Heart left ventricle (tissue), 16 donors: ENCODE measurements at places on chromosomes 5 and 9. TPM values are rescaled to one million over a fixed set of nuclear protein-coding genes. Genes with fewer than 3 reads are reported as not detected.

CARTPT gene
- total RNA-seq: not detected

SLC46A2 gene
- total RNA-seq: not detected

CFAP157 gene
- not detected for total RNA-seq

GRCh38 chr9:110755179-110755578 lies 86.6 kb downstream of the MUSK start:
- H3K4me3 ChIP-seq: no peak overlapping the region
- H3K4me1 ChIP-seq: no peaks in the 10 kb centered on the region
- no peaks in the 10 kb centered on the region for H3K27me3 ChIP-seq
- H3K36me3 ChIP-seq: no peaks in the 10 kb centered on the region

GRCh38 chr9:2876726-2877125 lies 32.8 kb upstream of the PUM3 start:
- H3K27ac ChIP-seq: no peak overlapping the region
- H3K4me3 ChIP-seq: no peak overlapping the region
- H3K4me1 ChIP-seq: no peaks in the 10 kb centered on the region
- H3K36me3 ChIP-seq: no peaks in the 10 kb centered on the region
- DNase-seq: no peak

DNA sequence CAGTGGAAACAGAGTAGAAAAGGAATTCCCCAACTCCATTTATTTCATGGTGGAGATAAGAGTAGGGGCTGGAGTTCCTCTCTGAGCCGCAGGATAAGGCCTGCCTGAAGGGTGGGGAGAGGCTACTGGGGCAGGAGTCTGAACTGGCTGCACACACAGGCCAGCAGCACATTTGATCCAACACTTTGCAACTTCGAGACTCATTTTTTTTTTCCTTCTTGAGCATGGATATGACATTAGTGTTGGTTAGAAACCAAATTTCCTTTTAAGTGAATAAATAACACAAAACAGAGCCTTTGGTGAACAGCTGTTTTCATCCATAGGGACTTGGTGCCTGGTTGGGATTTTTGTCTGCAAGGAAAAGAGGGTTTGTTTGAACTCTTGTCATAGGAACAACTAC lies 76.6 kb downstream of the RALGPS1 start:
- H3K4me1 ChIP-seq: peaks cover 18% of the 10 kb centered on the region
- H3K36me3 ChIP-seq: no peaks in the 10 kb centered on the region
- no peak overlapping the region for H3K4me3 ChIP-seq
- peak overlapping the region; percentile 23 for H3K27ac ChIP-seq
- DNase-seq: no peak

GRCh38 chr9:13209498-13209897 lies 70.0 kb downstream of the MPDZ start:
- H3K27ac ChIP-seq: peak overlapping the region; percentile 8
- no peak for DNase-seq
- H3K4me1 ChIP-seq: peaks cover 8% of the 10 kb centered on the region
- H3K27me3 ChIP-seq: no peaks in the 10 kb centered on the region
- H3K36me3 ChIP-seq: peaks cover 51% of the 10 kb centered on the region
- no peak overlapping the region for H3K4me3 ChIP-seq

DNA sequence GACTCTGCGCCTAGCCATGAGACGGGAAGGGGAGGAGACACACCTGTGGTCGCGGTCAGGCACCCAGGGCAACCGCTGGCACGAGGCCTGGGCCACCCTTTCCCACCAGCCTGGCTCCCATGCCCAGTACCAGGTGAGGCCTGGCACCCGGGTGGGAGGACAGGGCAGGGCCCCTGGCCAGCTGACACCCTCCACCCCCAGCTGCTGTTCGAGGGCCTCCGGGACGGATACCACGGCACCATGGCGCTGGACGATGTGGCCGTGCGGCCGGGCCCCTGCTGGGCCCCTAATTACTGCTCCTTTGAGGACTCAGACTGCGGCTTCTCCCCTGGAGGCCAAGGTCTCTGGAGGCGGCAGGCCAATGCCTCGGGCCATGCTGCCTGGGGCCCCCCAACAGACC lies 5.0 kb downstream of the MAMDC4 start:
- H3K36me3 ChIP-seq: peaks cover 17% of the 10 kb centered on the region
- H3K4me1 ChIP-seq: peaks cover 7% of the 10 kb centered on the region
- no peak overlapping the region for H3K4me3 ChIP-seq
- no peaks in the 10 kb centered on the region for H3K27me3 ChIP-seq
- no peak overlapping the region for H3K27ac ChIP-seq

DNA sequence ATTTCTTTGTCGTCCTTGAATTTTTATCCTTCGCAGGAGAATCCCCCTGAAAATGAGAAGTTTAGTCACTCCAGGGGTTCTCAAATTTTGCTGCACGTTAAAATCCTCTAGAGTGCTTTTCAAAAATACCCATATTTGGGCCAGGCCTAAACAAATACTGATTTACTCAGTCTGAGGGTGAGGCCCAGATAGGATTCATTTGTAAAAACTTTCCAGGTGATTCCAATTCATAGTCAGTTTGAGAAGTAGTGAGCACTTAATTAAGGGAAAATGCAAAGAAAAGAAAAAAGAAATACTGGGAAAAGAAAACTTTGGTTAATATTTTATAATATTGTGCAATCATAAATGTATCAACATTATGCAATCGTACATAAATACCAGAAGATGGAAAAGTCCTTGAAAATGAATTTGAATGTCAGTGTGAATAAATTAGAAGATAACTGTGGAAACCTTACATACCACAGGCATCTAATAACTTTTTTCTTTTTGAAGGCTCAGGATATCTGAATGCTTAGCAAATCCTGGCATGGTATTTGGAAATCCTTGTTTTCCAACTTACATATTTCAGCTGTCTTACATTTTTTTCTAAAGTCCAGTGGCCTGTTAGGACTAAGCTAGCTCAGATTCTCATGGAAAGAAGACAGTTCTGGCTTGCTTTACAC lies 116.5 kb upstream of the DAPK1 start:
- no peaks in the 10 kb centered on the region for H3K27me3 ChIP-seq
- H3K4me1 ChIP-seq: no peaks in the 10 kb centered on the region
- H3K27ac ChIP-seq: no peak overlapping the region
- H3K36me3 ChIP-seq: no peaks in the 10 kb centered on the region

DNA sequence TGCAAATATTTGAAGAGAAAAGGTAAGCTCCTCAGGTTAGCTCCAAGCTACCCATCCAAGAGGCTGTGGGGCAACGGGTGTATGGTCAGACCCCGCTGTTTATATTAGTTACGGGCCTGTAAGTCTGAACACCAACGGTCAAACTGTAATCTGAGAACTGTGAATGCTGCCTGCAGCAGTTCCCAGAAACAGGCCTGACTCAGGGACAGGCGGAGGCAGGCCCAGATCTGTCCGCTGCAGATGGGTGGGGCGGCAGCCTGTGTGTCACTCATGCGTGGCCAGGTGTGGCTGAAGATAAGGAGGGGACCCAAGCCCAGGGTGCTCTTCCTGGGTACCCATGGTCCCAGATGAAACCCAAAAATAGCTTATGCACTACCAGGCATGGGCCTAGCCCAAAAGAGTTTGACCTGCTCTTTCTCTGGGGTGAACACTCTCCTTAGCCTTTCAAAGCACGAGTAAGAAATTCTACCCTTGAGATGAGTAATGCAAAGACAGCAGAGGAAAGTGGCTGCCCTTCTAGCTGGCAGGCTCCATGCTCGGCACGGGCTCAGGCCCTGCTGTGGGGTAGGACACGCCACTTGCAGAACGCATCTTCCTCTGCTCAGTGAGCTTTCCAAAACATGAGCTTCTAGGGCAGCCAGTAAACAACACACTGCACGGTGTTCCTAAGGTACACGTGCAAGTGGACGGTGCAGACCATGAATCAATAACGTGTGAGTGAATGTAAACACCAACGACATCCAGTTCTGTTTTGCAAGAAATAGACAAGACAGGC lies 9.1 kb downstream of the UBAC1 start:
- peaks cover 10% of the 10 kb centered on the region for H3K4me1 ChIP-seq
- peaks cover 78% of the 10 kb centered on the region for H3K36me3 ChIP-seq
- H3K27ac ChIP-seq: no peak overlapping the region
- no peak overlapping the region for H3K4me3 ChIP-seq

DNA sequence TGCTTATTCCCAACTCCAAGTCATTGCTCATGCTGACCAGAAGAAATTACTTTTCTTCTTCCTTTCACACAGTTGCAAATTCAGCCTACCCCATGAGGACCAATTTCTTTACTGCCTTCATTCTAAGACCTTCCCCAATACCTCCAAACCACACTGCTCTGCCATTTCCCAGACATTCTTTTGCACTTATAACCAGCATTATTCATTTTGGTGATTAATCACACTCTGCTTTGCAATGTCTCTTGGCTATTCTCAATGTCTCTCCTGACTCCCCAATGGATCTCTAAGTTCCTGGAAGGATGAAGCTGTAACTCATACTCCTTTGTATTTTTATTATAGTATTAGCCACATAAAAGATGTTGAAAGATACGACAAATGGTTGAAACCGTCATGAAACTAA lies 105.7 kb upstream of the RANBP3L start:
- no peak overlapping the region for H3K4me3 ChIP-seq
- H3K27ac ChIP-seq: no peak overlapping the region
- H3K36me3 ChIP-seq: no peaks in the 10 kb centered on the region
- H3K4me1 ChIP-seq: peaks cover 10% of the 10 kb centered on the region
- no peaks in the 10 kb centered on the region for H3K27me3 ChIP-seq

DNA sequence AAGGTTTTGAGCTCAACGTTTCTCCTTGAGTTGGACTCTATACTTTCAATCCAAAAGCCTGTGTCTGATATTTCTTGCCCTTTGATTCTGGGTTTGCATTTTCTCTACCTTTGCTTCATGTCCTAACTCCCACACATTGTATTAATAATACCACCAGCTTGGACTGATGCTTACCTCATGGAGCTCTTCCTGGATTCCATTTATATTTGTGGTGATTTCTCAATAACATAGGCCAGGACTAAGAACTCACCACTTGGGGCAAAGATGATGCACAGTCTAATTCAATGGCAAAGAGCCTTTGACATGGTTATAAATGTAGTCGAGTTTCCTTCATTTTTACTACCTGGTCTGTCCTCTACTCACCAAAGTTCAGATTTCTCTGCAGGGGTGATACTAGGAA lies 27.5 kb upstream of the EFNA5 start:
- no peaks in the 10 kb centered on the region for H3K36me3 ChIP-seq
- no peaks in the 10 kb centered on the region for H3K4me1 ChIP-seq
- H3K27ac ChIP-seq: no peak overlapping the region
- H3K4me3 ChIP-seq: no peak overlapping the region
- H3K27me3 ChIP-seq: no peaks in the 10 kb centered on the region

DNA sequence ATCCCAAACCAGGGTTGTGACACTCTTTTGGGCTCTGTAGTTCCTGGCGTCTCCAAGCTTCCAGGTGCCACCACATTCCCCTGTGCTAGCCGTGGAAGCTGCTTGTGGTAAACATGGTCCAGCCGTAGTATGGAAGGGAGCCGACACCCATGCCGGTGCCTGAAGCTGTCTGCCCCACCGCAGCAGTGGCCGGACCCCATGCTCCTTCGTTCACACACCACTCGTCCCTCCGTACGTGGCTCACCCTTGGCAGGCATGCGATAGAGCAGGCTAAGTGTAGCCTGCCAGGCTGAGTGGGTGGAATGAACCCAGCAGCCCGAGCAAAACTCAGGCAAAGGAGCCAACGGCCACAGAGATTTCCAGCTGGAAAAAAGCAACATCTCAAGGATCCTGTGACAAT lies 2030.4 kb downstream of the EFNA5 start:
- DNase-seq: no peak
- H3K27ac ChIP-seq: no peak overlapping the region
- H3K36me3 ChIP-seq: no peaks in the 10 kb centered on the region
- no peak overlapping the region for H3K4me3 ChIP-seq
- H3K27me3 ChIP-seq: no peaks in the 10 kb centered on the region

GRCh38 chr9:124054582-124055227 lies 43.1 kb downstream of the LHX2 start:
- no peaks in the 10 kb centered on the region for H3K36me3 ChIP-seq
- H3K4me1 ChIP-seq: no peaks in the 10 kb centered on the region
- H3K4me3 ChIP-seq: no peak overlapping the region

GRCh38 chr5:40082313-40082712 lies 597.4 kb upstream of the PTGER4 start:
- H3K27ac ChIP-seq: no peak overlapping the region
- no peaks in the 10 kb centered on the region for H3K27me3 ChIP-seq
- no peak for DNase-seq
- no peaks in the 10 kb centered on the region for H3K36me3 ChIP-seq
- H3K4me1 ChIP-seq: no peaks in the 10 kb centered on the region

- no peaks in the 10 kb centered on the region for H3K27me3 ChIP-seq
- no peak for DNase-seq
- H3K36me3 ChIP-seq: no peaks in the 10 kb centered on the region
- H3K4me3 ChIP-seq: no peak overlapping the region
- peaks cover 9% of the 10 kb centered on the region for H3K4me1 ChIP-seq
- H3K27ac ChIP-seq: no peak overlapping the region
Observed at GRCh38 chr5:158514319-158514985, 585.3 kb downstream of the EBF1 start.

GRCh38 chr5:137407090-137407489 lies 92.0 kb downstream of the SPOCK1 start:
- DNase-seq: no peak
- no peak overlapping the region for H3K27ac ChIP-seq

- H3K36me3 ChIP-seq: peaks cover 29% of the 10 kb centered on the region
- DNase-seq: no peak
- H3K4me1 ChIP-seq: peaks cover 38% of the 10 kb centered on the region
- no peaks in the 10 kb centered on the region for H3K27me3 ChIP-seq
Observed at GRCh38 chr5:151773951-151774350, 2.2 kb downstream of the G3BP1 start.

GRCh38 chr5:27682600-27682999 lies 644.2 kb upstream of the CDH9 start:
- no peak for DNase-seq
- H3K27me3 ChIP-seq: no peaks in the 10 kb centered on the region
- H3K4me3 ChIP-seq: no peak overlapping the region
- H3K36me3 ChIP-seq: no peaks in the 10 kb centered on the region

GRCh38 chr9:68912561-68912960 lies 101.4 kb downstream of the PRKACG start:
- no peak overlapping the region for H3K27ac ChIP-seq
- no peak for DNase-seq
- no peaks in the 10 kb centered on the region for H3K36me3 ChIP-seq

DNA sequence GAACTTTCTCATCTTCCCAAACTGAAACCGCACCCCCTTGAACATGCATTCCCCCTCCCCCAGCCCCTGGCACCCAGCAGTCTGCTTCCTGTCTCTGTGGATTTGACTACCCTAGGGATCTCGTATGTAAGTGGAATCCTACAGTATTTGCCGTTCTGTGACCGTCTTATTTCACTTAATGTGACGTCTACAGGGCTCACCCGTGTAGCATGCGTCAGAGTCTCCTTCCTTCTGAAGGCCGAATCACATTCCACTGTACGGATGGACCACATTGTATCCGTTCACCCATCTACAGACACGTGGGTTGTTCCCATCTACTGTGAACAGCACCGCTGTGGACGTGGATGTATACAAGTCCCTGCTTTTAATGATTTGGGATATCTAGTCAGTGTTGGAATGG lies 4.5 kb downstream of the PRRX2 start:
- no peaks in the 10 kb centered on the region for H3K36me3 ChIP-seq
- no peak overlapping the region for H3K27ac ChIP-seq
- H3K27me3 ChIP-seq: peaks cover 3% of the 10 kb centered on the region

GRCh38 chr9:33840381-33840780 lies 23.4 kb downstream of the UBE2R2 start:
- H3K27ac ChIP-seq: no peak overlapping the region
- no peaks in the 10 kb centered on the region for H3K36me3 ChIP-seq
- H3K4me3 ChIP-seq: no peak overlapping the region
- no peaks in the 10 kb centered on the region for H3K27me3 ChIP-seq
- DNase-seq: no peak
